ENCODE measurements at places on chromosomes 11 and 22.

GRCh38 chr11:119684361-119685110 lies 44.5 kb downstream of the NECTIN1 start:
- DNase-seq = no peak

DNA sequence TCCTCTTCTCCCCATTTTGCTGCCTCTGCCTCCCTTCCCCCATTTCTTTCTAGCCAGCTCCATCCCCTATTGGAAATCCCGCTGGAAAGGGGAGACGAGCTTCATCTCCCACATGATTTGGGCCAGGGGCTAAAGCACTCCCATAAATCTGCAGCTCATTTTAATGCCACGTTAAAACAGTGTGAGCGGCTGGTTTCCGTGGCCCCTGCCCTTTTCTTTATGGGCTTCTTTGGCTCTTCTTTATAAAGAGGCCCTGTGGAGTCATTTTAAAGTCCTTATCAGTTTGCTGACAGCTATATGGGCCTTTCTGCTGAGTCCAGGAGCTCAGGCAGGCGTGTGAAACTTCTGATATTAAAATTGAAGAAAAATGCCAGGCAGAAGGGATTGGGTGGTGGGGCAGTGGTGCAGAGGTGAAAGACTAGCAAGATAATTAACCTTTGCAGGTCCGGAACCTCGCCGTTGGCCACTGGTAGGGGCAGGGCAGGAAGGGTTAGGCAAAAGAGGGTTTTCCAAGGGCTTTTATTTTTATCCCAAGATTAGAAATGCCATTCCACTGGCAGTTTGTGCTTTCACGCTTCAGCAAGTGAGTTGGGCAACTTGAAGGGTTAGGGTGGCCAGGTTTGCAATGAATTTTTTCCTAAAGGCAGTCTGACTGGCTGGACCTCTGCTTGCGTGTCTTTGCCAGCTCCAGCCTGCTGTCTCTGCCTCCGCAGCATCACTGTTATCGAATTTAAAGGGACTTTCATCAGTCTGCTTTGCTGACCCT lies 44.3 kb downstream of the EXT2 start:
- no peak for DNase-seq

- DNase-seq = peak; percentile 74
Measured at GRCh38 chr22:42581762-42582716, 28.3 kb downstream of the SERHL2 start.

GRCh38 chr11:132639403-132639802 lies 892.9 kb downstream of the OPCML start:
- DNase-seq = no peak

DNA sequence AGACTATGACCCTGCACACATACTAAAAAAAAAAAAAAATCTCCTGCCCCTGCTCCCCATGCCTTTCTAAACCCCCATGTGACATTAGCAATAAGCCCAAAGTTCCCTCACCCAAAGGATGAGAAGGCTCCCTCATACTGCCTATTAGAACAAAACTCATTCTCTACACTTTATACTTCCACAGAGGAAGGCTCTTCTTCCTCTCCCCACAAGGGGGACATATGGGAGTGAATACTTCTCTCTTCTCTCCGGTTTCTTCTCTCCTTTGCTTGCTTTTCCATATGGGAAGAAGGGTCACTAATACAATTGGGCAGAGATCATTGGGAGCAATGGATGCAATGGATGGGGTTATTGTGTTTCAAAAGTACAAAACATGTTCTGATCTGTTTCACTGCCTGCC lies 3.3 kb downstream of the OR52L1 start:
- no peak for DNase-seq

DNA sequence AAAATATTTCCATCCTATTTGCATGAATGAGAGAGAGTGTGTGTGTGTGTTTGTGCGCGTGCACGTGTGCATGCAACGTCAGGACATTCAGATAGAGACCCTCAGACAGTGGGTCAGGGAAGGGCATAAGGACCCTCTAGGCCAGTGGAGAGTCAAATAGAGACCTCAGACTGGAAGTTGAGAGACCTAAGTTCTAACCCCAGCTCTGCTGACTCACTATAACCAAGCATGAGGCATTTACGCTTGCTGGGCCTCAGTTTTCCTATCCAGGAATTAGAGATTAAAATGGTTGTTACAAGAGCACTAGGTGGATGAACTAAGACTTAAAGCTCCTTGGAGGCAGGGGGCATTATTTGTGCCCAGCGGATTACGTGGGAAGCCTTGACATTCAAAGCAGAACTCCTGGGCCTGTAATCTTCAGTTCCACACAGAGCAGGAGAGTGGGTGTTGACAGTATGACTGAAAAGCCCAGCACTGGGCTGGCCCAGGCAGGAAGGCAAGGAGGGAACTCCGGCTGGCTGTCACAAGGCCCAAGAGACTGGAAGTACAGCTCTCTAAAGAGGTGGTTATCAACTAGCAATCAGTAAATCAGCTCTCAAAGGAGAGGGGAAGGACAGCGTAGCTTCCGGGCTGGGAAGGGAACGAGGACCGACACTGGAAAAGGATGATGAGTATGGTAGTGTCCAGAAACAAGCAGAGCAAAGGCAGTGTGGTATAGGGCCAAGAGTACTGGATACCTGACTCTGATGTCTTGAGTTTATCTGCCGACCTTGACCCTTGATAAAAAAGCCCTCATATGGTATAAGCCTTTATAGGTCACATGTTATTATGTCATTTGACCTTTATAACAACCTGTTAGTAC lies 9.2 kb downstream of the RHOG start:
- DNase-seq = no peak

GRCh38 chr11:121881806-121882205 lies 234.2 kb downstream of the BLID start:
- DNase-seq = no peak

GRCh38 chr11:43546561-43547429 lies 133.7 kb upstream of the HSD17B12 start:
- no peak for DNase-seq

DNA sequence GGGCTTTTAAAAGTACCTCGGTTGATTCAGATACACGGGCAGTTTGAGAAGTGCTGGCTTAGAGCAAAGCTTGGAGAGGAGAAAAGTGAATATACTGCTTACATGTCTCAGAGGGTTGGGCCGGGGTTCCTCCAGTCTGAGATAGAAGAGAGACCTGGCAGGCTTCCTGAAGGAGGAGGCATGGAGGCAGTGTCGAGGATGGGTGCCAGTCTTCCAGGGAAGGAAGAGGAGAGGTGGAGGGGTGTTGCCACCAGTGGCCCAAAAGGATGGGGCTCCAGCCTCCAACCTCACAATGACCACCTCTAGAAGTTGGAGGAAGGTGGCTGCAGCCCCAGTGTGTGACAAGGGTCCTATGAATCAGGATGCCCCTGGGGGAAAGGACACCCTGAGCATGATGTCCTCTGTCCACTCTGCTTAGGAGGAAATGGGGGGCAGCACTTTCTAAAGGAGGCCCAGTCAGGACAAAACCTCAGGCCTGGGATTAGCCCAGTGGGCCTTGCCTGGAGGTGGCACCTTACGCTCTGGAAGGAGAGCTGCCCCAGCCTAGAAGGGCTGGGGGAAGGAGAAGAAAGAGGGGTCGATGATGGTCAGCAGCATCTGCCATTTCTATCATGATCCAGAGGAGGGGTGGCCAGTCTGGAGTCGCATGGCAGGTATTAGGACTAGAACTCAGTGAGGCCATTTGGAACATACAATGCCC lies 65.2 kb downstream of the CD82 start:
- DNase-seq = no peak

GRCh38 chr11:62132689-62133293 lies 9.0 kb downstream of the INCENP start:
- DNase-seq = no peak

DNA sequence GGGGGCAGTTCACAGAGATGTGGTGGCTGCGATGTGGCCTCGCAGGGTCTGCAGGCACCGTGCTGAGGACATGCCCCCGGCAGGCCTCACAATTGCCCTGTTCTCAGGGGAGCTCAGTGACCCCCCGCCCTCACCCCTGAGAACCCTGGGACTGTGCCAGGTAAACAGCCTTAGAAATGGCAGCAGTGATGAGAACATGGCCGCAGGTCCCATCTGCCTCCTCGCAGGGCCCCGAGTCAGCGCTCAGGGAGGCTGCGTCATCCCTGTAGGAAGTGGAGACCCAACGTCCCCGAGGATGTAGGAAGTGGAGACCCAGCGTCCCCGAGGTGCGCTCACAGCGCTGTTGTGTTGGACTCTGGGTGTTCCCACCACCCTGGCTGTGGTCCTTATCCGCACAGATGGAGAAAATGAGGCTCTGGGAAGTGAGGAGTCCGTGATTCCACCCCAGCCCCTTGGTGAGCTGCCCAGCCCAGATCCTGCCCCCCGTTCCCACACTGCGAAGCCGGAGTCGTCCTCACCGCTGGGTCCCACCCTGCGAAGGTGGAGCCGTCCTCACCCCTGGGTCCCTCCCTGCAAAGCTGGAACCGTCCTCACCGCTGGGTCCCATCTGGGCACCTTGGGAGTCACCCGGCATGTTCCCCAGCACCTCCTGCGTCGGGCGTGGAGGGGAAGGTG lies 1086.8 kb downstream of the BRD1 start:
- DNase-seq = no peak

DNA sequence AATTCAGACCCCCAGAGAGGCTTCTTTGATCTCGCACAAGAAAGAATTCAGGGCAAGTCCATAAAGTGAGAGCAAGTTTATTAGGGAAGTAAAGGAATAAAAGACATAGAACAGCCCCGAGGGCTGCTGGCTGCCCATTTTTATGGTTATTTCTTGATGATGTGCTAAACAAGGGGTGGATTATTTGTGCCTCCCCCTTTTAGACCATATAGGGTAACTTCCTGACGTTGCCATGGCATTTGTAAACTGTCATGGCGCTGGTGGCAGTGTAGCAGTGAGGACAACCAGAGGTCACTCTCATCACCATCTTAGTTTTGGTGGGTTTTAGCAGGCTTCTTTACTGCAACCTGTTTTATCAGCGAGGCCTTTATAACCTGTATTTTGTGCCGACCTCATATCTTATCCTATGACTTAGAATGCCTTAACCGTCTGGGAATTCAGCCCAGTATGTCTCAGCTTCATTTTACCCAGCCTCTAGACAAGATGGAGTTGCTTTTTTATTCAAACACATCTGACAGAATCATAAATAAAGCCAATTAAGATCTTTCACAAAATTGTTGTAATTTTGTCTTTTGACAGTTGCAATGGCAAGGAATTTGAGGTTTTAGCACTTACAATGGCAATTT lies 7.6 kb downstream of the DDIAS start:
- no peak for DNase-seq

DNA sequence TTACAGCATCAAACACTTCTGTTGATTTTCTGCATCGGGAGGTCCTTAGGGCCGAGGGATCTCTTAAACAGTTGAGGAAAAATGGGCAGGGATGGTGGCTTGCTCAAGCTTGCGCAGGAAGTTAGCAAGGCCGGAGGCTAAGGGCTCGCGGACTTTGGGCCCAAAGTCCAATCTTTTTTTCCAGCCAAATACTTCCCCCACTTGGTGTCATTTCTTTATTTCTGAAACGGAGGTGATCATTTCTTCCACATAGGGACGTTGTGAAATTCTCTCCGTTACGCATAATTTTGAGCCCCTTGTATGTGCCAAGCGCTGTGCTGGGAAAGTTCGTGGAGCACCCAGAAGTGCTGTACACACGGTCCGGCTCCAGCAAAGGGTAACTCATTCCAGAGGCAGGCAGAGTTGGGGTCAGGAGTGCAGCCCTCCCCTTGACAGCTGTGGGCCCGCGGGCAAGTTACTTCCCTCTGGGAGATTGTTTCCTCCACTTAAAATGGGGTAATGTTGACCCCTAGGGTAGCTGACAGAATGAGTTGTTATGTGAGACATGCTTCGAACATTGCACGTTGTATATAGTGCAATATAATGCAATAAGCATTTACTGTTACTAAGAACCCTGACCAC lies 809 bp downstream of the MIEF1 start:
- no peak for DNase-seq

DNA sequence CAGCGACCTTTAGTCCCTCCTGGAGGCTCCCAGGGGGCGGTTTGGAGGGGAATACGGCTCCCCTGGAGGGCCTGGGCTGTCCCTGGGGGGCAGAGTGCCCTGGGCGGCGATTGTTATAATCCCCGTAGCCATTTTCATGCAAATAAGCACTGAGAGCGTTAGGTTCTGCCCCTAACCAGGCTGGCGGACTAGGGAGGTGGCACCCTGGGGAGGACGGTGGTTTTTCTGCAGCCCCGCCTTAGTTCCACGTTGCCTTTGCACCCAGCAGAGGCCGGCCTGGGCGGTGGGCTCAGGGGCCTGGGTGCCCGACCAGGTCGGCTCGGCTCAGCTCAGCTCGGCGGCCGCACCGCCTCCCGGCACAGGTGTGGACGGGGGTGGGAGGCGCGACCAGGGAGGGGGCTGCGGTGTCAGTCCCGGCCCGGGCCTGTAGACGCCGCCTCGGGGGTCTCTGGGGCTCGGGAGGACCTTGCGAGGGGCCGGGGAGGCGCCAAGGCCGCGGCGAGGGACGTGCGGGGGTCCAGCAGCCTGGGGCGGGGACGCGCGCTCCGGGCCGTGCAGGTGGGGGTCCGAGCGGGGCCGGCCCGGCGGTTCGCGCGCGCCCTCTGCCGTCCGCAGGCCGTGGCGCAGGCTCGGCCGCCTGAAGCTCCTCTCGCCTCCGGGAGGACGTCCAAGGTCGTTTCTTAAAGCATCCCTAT lies 2.3 kb upstream of the DUSP8 start:
- no peak for DNase-seq

- no peak for DNase-seq
Measured at GRCh38 chr11:90500922-90501568, 278.2 kb upstream of the CHORDC1 start.

DNA sequence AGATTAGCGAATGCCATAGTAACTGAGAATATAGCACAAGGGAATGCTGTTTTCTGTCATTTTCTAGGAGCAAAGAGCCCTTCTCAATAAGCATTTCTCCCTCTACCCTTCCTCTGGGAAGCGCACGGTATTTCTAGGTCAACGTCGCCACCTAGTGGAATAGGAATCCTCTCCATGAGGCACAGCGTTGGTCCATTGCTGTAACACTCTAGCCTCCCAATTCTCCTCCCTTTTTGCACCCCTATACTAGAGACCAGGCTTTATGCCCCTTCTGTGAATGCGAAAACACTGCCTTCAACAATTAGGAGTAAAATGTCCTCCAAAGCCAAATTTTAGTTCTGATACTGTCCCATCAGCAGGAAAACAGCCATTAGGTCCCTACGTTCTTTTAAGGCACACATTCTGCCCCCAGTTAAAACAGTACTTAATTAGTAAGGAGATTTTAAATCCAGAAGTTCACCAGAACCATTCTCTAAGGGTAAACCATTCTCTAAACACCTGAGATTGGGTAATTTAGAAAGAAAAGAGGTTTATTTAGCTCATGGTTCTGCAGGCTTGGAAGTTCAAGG lies 12.8 kb upstream of the HYLS1 start:
- peak; percentile 25 for DNase-seq

GRCh38 chr11:7254731-7255291 lies 3.1 kb downstream of the SYT9 start:
- no peak for DNase-seq

GRCh38 chr11:75585293-75585670 lies 23.2 kb downstream of the SERPINH1 start:
- DNase-seq = no peak

- DNase-seq = no peak
Measured at GRCh38 chr11:17683377-17684161, 35.8 kb upstream of the MYOD1 start.

GRCh38 chr11:11706028-11706427 lies 84.2 kb upstream of the GALNT18 start:
- DNase-seq = no peak
